Gastroesophageal sphincter (tissue), 4 donors: ENCODE measurements at places on chromosomes 12 and 14. TPM values are rescaled to one million over a fixed set of nuclear protein-coding genes. Genes with fewer than 3 reads are reported as not detected.
A peak's percentile ranks its signal among the peaks of the same experiment; 100 is the strongest.

DNA sequence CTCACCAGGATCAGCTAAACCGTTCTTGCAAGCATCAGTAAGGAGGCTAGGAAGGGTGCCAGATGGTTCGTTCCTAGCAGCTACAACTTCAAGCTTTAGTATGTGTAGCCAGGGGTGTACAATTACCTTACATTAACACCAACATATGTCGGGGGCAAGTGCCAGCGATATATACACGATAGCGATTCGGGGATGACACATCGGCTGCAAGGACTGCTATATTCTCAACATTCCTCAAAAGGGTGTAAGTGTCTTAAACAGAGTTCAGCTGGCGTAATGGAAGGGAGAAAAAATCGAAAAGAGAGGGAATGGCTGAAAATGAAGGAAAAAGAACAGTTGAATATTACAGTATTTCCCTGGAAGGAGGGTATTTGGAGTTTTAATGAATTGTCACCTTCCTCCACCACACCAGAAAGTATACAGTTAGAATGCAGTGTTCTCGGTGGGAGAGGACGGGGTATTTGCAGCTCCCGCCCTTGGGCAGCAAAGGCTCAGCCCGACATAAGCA is 545 bp downstream of the LIMA1 start:
- ATAC-seq: peak; percentile 56

- no peak for ATAC-seq
These were observed 44.5 kb downstream of the TMPRSS12 start for GRCh38 chr12:50887191-50887590.

DNA sequence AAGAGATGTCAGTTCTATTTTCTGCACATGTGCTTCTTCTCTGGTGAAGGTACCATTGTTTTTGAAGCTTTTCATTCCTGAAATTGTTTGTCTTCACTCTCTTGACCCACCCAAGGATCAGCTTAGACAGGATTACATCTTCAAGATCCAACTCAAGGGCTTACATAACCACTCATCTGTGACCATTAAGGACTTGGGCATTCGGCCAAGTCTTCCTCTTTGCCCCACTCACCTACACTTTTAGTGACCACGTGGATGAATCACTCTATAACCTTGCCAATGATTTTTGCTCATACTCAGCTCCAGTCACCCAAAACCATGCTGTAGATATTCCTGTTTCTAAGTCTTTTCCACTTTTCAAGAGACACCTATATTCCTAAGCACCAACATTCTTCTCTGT is 36.5 kb upstream of the SSTR1 start:
- ATAC-seq: no peak

GRCh38 chr12:44777044-44777443 is 99.1 kb downstream of the NELL2 start:
- no peak for ATAC-seq

DNA sequence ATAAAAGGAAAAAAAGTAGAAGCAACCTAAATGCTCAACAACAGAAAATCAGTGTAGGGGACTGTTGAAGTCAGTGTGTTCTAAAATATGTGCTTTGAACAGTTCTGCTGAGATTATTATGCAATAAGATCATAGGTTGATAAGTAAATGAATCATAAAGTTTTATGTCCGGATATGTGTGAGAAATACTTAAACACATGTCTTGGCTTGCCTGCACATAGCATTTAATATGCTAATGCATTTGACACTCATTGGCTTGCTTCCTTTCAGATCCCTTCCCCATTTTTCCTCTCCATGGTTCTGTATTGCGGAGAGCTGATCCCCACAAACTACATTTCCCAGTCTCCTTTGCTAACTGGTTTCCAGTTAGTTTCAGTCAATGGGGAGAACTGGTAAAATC is 573.8 kb upstream of the TBX3 start:
- no peak for ATAC-seq

DNA sequence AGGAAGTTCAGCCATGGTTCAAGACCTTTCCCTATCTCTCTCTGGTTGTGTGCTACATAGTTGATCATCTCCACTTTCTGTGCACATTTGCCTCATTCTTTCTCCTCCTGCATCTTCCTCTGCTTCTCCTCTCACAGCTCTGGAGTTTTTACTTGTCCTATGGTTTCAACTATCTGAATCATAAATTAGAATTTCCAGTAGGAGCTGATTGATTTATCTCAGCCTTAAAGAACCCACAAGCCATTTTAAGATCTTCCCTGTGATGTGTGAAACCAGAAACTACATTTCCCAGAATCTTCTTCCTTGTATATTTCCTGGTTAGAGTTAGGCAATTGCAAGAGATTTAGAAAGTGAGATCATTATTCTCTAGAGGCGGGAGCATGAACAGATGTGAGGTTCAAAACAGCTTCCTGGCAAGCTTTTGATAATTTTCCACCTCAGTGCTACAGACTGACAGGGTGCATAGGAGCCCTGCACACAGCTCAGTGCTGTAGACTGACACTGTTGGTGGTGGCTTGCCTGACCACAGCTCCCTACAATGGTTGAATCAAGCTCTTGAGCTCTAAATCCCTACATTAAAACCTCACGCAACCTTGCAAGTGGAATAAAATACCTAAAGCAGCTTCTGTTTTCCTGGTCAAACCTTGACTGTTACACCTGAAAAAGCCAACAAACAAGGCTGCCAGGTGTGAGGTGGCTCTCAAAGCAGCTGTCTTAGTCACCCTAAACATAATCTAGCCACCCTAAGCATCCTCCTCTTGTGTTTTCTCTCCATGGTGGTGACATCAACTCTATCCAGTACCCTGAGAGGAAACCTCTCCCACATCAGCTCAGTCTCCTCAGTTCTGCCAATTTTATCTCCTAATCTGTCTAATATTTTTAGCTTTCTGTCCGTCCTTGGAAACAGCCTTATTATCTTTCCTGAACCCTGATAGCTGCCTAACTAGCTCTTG is 21.5 kb upstream of the IFNG start:
- no peak for ATAC-seq

GRCh38 chr12:102876883-102877282 is 40.2 kb downstream of the PAH start:
- no peak for ATAC-seq

- peak; percentile 87 for ATAC-seq
These were observed 1.8 kb upstream of the RNASE4 start for GRCh38 chr14:20682435-20683124.

- ATAC-seq: peak; percentile 35
These were observed 2.4 kb upstream of the ESR2 start for GRCh38 chr14:64296561-64296960.

GRCh38 chr12:47067176-47067575 is 12.2 kb upstream of the PCED1B start:
- ATAC-seq: no peak

DNA sequence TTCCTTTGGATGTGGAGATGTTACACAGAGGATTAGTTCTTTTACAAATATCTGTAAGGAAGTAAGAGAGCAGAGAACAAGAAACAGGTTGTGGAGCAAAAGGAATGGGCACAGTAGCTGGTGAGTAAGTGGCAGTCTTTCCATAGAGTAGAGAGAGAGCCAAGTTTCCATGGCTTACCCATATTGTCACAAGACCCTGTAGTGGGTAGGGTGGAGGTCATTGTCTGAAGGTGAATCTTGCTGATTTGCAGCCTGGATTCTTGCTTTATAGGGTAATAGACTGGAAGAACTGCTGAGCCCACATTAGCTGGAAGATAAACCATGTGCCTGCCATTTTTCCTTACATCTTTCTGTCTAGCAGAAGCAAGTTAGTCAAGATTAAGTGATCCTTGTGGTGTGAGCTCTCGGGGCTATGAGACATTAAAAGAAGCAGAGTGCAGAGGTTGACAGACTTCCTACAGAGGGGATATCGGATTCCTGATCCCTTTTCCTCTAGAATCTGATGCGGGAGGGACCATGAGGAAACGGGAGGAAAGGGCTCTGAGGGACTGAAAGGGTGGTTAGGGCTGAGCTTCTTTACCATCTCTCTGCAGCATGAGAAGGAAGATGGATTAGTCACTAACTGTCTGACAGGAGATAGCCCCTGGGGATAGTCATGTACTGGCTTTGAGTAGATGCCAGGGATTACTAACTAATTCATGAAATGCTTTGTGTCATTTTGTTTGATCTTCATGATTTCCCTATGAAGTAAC is 44.0 kb upstream of the LRTM2 start:
- ATAC-seq: no peak

DNA sequence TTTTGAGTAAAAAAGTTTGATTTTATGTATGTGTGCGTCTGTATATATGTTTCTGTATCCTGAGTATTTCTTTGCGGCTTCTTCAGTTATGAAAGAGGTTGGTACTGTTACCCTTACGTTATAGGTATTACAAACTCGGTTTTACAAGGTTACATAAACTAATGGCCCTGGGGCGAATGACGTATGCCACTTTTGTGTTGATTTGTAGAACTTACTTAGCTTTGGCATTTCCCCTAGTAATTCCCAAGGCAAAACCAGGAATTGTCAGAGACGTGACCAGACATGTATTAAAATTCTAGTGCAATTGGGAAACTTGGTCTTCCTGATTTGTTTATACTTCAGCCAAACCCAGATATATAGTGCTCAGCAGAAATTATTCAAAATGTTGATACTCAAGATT is 93.3 kb downstream of the DUSP16 start:
- no peak for ATAC-seq

DNA sequence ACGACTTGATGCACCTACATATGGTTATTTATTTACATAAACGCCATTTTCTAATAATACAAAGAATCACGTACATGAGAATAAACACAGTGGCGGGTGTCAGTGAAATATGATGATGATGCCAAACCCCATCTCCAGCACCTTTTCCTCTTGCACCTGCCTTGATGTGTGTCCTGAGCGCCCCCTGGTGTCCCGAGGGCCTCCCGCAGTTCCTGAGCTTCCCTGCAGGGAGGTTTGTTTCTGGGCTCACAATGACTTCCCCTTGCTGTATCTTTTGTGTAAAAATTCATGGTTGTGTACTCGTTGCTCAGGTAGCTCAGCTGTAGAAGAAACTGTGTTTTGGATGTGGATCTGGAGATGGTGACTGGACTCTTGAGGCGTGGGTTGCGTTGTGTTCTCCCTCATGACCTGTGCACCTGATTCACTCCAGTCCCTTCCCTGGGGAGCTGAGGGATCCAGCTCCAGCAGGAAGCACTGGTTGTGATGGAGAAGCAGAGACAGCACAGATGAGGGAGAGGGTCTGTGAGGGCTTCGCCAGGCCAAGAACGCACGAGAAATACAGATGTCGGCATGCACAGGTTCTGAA is 1037.8 kb downstream of the TMEM121 start:
- no peak for ATAC-seq

GRCh38 chr12:95336387-95337067 is 118.9 kb downstream of the VEZT start:
- peak; percentile 82 for ATAC-seq

TTC9 gene
- total RNA-seq: 0.47 TPM

PTPRQ gene
- 6.0 TPM for total RNA-seq

SIX1 gene
- 1.4 TPM for total RNA-seq

KRT73 gene
- total RNA-seq: not detected

TEX52 gene
- not detected for total RNA-seq

SIX4 gene
- total RNA-seq: 2.0 TPM

SLCO1A2 gene
- total RNA-seq: not detected

ASIC1 gene
- total RNA-seq: 3.9 TPM

KIF5A gene
- 1.2 TPM for total RNA-seq

MIP gene
- total RNA-seq: not detected

ASPG gene
- 1.1 TPM for total RNA-seq

LMO3 gene
- 93.4 TPM for total RNA-seq

MLXIP gene
- 28.8 TPM for total RNA-seq
